ENCODE measurements at places on chromosomes 13 and 19. TPM values are rescaled to one million over a fixed set of nuclear protein-coding genes. Genes with fewer than 3 reads are reported as not detected.

LRRC8E gene
- total RNA-seq: 2.8 TPM

- DNase-seq: no peak
Measured at GRCh38 chr19:3407556-3408516, 41.5 kb downstream of the NFIC start.

KLK14 gene
- not detected for total RNA-seq

DNA sequence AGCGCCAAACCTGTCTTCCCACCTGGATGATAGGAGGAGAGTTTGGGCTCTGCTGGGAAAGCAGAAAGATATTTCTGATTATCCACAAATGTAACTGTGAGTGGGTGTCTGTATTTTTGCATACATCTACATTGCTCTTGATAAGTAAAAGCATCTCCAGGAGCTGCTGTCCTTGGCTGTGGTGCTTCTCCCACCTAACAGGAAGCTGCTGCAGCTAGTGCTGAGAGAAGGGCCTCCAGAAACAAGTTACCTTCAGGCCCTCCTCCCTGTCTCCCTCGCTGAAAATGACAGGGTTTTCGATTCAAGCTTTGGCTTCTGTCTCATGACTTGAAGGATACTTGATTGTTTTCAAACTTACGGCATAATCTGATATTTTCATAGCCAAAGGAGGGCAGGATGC is 90.1 kb downstream of the FOXO1 start:
- DNase-seq: no peak

GRCh38 chr13:90801621-90802020 is 545.9 kb upstream of the MIR17HG start:
- DNase-seq: no peak
